ENCODE measurements at places on chromosomes 5 and 9. TPM values are rescaled to one million over a fixed set of nuclear protein-coding genes. Genes with fewer than 3 reads are reported as not detected.
A peak's percentile ranks its signal among the peaks of the same experiment; 100 is the strongest.

DNA sequence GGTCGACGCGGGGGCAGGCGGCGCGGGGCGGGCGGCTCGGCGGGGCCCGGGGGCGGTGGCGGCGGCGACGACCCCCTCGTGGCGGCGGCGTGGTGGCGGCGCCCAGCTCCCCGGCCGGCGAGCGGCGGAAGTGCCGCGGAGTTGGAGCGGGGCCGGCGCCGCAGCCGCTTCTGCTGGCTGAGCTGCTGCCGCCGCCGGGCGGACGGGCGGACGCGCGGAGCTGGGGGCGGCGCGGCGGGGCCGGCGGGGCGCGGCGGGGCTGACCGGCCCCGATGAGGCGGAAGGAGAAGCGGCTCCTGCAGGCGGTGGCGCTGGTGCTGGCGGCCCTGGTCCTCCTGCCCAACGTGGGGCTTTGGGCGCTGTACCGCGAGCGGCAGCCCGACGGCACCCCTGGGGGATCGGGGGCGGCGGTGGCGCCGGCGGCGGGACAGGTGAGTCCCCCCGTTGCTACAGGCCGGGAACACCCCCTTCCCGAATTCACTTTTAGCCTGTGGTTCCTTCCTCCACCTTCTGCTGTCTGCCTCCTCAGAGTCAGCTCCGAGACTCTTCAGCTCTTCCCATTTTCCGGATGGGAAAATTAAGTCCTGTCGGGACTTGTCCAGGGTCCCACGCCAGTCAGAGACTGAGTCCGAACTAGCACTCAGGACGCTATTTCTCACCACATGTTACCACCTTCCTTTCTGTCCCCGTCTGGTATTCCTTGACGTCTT lies at the start of gene GALNT10:
GALNT10 (plus strand) TSS at position 139 of the 710 bp plus-strand sequence; CDS start at position 273, 134 bp downstream.
- peak; percentile 59 for DNase-seq

DNA sequence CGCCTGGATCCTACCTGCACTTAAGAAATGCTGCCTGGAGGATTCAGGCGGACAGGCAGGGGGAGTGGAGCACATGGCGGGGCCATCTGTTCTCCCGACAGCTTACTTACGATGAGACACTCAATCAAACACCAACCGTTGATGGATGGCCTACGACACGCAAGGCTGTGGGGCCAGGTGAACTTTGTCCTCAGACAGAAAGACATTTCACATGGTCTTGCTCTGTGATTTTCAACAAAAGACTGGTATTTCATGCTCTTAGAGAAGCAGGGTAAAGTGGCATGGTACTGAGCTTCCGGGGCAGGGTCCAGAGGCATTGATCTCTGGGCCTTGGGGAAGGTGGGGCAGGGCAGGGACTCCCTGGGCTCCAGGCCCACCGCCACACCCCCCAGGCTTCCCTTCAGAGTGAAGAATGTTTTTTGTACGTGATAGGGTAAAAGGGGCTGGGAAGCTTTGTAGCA lies 9.1 kb upstream of the OLFM1 start:
- no peak for DNase-seq

DNA sequence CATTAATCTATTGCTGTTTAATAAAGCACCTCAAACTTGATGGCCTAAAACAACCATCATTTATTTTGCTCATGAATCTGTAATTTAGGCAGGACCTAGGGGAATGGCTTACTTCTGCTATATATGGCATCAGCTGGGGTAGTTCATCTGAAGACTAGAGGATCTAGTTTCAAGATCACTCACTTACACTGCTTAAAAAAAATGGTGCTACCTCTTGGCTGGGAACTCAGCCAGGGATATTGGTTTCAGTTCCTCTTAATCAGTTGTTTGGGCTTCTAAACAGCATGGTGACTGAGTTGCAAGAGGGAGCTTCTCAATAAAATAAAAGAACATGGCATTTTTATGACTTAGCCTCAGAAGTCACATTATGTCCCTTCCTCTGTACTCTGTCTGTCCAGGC lies 142.0 kb downstream of the FAM114A2 start:
- DNase-seq, result no peak

Gene C8G
- polyA plus RNA-seq, result 1.3 TPM

- no peak for DNase-seq
Measured at GRCh38 chr9:30258094-30258493, 2126.3 kb upstream of the ACO1 start.

DNA sequence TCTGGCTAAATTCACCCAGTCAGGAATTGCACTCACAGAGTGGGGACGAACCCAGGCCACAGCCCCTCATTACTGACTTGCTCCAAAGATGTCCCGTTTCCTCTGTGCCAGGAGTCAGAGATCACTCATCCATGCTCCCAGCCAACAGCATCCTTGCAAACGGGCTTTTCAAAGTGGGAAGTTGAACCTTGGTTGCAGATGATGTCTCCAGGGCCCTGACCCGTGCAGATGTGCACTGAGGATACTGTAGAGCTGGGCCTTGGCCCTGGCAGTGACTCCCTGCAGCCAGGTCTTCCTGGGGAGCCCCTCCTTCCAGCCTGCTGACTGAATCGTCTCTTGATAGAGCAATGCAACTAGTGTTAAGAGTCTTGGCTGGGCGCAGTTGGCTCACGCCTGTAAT lies 22.3 kb downstream of the TCF7 start:
- DNase-seq, result no peak

Gene C5orf52
- not detected for polyA plus RNA-seq

Gene FBP2
- not detected for polyA plus RNA-seq

DNA sequence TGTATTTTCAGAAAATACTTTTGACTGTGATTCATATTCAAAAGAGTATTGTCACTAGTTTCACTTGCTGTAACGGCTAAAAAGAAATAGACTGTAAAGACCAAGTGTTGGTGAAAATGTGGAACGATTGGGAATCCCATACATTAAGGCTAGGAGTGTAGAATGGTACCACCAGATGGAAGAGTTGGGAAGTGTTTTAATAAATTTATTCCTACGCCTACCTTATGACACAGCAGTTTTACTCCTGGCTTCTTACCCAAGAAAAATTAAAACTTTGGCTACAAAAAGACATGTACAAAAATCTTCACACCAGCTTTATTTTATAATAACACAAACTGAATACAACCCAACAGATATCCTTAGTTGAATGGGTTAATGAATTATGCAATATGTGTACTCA lies 256.2 kb downstream of the TAF11L14 start:
- DNase-seq, result peak; percentile 26

Gene GFRA3
- polyA plus RNA-seq, result 0.07 TPM

Gene LCP2
- polyA plus RNA-seq, result not detected

DNA sequence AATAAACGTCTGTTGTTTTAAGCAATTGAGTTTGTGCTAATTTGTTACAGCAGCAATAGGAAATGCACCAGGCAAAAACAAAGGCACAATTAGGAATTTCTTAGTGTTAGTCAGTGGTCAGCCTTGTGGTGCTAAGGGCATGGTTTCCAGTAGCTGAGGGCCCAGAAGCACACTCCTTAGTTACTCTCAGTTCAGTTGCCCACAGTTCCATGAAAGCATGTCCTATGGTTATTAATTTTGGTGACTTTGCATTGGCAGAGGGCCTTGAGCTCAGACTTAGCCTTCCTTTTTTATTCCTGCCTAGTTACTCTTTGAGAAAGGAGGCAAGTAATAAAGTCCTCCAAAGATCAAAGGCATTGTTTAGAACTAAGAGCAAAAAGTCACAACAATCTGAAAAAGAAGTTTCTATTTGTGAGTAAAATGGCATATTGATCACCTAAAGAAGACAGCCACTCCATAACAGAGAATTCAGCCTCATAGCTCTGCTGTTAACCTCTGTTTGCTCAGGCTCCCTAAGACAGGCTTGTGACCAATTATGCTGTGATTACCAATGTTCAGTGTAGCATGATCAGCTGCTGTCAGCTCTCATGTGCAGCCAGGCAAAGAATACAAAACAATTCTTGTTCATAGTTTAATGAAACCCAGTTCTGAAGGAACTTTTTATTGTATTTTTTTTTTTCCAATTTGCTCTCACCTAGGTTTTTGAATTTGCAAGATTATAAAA lies 57.0 kb upstream of the MROH2B start:
- DNase-seq, result no peak

DNA sequence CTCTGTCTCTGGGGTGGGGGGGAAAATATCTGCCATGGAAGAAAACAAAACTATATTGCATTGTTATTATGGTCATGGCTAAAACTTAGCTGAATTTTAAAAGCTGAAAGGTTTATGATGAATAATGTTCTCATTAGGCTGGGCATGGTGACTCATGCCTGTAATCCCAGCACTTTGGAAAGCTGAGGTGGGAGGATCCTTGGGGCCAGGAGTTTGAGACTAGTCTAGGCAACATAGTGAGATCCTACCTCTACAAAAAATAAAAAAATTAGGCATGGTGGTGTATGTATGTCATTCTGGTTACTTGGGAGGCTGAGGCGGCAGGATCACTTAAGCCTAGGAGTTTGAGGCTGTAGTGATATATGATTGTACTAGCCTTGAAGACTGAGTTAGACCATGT lies 44.5 kb downstream of the IPO11 start:
- no peak for DNase-seq

Measured in A549 (cell line).